ENCODE measurements at places on chromosomes 1 and 21.

DNA sequence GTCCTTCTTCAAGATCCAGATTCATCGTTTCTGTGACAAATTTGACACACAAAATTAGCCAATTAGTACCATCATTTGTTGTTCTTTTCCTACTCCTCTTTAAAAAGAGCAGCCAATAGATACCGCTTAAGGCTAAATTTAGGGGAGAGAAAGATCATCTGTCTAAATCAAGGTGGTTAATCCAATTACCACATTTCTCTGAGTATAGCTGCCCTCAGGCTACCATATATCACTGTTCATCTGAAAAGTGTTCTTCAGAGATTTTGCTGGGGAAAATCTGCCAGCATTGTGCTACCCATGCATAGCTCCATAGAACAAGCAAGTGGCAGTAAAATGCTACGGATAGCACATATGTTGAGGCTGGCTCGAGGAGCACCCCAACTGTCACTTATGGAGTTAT lies 110.3 kb upstream of the ESRRG start:
- no peak for DNase-seq

DNA sequence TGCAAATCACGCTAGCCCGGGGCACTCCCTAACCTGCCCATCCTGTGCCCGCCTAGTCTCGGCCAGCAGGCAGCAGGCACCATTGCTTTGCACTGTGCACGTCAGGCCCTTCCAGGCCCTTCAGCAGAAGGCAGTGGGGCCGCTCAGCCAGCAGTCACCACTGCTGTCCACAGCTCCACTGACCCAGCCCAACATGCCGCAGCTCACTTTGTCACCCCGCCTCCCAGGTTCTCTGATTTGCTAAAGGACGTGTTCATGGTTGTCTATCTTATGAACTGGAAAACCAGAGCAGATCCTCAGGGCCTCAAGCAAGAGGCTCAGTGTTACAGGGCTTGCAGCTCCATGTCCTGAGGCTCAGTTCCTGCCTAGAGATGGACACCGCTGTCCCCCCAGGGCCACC lies 14.2 kb upstream of the SPOCD1 start:
- DNase-seq: no peak

DNA sequence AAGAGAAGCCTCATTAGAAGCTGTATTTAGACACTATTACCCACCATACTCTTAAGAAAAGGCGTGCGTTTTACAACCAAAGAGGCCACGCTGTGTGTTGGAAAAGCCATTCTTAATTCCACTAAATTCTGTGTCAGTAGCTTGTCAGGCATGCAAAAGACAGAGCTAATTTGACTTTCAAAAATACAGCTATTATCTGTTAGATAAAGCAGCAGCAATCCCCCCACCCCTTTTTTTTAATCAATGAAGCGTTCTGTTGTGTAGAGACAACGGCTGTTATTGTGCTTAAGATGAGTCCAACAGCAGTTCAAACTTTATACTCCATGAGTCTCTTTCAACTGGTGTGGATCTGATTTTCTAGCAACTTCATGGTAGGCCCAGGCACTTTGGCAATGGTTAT lies 43.5 kb downstream of the PLA2G4A start:
- no peak for DNase-seq

- no peak for DNase-seq
Observed at GRCh38 chr1:87785386-87785785, 456.7 kb downstream of the LMO4 start.

- DNase-seq: no peak
Observed at GRCh38 chr1:2272686-2273400, 44.7 kb downstream of the SKI start.

Measured in IMR-90 (cell line).